Stimulated activated CD4-positive, alpha-beta T cell treated with anti-CD3 and anti-CD28 coated beads, Interleukin-1b, Interleukin-23, amount 100 ng/mL, for 1 hour (primary cell): ENCODE measurements at places on chromosomes 5 and 9.

DNA sequence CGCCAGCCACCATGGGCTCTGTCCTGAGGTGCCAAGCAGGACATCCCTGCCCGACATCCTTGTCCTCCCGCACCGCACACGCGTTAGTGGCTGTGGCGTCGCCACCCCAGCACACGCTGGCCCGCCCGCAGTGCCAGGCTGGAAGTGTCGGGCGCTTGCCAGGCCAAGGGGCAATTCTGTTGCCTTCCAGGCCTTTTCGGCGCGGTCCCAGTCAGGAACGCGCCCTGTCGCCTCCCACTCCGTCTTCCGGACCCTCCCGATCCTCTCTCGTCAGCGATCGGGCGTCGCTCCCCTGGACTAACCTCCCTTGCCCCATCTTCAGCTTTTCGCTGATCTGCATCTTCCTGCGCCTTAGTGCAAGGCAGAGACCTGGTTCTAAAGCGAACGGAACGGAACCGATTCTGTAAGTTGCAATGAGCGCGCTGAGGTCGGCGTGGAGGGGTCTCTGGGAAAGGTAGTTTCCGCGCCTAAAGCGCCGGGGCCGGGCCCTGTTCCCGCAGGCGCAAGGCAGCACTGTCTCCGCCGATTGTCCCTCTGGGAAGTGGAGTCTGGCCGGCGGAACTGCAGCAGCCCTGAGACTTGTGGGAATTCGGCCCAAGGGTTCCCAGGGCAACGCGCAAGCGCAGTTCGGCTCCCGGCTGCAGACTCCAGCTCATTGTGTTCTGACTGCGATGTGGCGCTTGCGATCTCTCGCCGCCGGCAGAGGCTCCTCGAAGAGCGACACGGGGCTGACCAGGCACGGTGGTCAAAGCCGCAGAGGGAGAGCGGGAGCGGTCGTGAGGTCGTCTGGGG is at the start of gene ZNF454:
ZNF454 (plus strand) TSS at position 630 of the 792 bp plus-strand sequence. CDS start 1,594 bp downstream, outside the sequence.
- no peak for DNase-seq

DNA sequence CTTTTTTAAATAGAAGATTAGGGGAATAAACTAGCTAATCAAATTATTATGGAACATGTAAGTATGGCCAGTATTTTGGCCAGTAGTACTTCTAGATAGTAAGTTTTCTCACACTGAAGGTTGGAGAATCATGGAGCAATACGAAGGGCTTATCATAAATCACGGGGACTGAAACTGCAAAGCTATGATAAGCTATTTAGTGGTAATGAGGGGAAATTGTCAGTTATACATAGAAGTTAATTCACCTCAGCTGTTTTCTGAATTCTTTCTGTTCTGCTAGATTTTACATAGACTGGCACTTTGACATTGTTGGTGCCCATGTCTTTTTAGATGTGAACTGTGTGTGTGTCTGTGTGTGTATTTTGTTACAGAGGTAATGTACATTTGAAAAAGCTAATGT is 34.5 kb upstream of the FAM151B start:
- no peak for DNase-seq

GRCh38 chr5:132275367-132276220 is 18.1 kb downstream of the PDLIM4 start:
- no peak for DNase-seq

DNA sequence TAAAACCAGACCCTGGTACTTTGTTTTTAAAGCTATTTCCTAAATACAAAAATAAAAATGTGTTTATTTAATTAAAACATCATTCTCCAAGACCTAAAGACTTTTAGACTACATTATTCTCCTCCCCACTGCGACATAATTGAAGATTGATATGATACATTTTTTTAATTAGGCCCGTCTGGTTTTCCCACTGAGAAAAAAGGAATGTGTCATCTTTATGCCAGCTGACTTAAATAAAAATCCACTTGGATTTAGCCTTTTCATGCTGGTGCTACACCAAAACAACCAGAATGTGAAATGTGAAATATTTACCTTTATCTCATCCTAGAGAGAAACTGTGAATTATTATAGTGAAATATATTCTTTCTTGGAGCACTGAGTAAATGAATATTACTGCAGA is 155.5 kb upstream of the PPP1R2B start:
- no peak for DNase-seq

DNA sequence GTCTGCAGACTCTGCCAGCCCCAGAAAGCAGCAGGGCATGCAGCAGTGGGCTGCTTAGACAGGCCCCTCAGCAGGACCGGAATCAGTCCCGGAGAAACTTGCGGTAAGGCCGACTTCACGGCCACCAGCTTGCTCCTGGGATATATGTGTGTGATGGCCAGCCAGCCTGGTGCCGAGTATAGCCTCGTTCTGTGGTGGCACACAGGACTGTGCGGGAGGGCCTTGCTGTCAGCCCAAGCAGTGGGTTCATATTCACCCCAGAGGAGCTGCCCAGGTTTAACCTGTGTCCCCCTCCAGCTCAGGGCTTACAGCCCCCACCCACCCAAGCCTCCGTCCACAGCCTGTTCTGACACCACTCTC is 112.9 kb downstream of the DAB2IP start:
- DNase-seq, result no peak

DNA sequence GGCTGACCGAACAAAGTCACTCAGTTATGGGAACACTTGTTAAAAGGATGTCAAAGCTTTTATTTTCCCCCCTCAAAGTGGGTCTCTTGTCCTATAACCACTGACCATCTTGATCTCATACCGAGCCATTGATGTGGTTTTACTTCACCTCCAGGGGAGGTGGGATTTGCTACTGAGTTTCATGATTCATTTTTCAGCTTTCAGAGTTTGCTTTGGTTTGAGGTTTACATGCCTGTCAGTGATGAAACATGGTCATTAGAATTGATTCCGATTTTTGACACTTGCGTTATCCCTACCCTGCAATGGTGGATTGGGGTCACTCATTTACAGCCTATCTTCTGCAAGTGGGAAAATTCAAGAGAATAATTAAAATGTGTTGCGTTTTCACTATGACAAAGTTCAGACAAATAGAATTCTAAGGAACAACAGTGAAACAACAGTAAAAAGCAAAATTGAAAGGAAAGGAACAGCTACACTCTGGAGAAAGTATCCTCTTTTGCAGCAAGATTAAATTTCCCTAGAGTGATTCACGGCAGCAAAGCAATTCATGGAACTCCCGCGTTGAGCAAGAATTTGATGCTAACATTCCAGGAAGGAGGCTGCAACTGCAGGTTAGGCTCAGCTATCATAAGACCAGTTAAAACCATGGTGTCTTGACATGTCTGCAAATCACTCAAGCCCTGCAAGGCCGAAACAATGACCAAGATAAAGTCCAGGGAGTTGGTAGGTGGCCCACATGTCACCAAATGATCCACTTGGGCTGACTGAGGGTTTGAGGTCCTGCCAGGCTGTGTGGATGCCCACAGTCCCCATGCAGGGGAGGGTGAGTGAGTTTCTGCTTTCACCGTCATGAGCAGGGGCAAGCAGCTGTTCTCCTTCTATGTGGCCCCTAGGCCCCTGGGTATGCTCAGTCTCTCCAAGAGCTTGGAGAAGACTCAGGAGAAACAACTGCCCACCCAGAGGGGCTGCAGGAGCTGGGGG is 9.4 kb downstream of the GADD45G start:
- DNase-seq, result no peak

DNA sequence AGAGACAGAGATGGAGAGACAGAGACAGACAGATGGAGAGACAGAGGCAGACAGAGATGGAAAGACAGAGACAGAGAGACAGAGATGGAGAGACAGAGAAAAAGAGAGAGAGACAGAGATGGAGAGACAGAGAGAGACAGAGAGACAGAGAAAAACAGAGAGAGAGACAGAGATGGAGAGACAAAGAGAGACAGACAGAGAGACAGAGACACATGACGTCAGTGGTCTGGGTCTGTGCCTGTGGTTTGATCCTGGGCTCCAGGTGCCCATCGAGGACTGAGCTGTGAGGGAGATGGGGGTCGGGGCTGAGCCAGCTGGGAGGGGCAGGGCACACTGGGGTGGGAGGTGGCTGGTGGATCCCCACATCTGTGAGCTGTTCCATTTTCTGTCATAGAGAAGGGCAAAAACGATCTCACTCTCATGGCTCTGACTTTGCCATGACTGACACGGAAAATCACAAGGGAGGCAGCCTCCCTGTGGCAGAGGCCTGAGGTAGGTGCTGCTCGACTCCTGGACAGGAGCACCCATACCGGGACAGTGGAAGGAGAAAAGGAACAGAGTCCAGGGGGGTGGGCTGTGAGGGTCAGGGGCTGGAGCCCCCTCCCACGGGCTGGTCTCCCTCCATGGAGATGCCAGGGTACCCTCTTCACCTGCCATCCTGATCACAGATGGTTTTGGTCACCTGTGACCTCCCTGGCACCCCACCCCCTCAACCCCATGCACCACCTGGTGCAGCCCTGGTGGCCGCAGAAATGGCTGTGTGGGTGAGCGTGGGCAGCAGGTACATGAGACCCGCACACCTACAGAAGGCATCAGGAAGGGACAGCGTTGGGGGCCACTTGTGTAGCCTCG is 28.8 kb downstream of the GLT6D1 start:
- DNase-seq, result no peak

DNA sequence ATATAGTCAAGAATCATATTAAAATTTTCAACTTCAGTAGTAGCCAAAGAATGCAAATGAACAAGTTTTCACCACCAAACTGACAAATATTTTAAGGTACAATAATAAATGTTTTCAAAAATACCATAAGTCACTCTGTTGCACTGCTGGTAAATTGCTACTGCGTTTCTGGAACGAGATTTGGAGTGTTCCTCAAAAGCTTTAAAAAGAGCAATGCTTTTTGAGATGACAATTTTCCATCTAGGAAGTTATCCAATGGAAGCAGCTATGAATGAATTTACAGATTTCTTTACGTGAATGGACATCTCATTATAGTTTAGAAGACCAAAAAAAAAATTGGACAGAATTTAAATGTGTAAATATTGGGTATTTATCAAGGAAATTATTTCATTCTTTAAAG is 173.2 kb upstream of the OR13F1 start:
- no peak for DNase-seq

DNA sequence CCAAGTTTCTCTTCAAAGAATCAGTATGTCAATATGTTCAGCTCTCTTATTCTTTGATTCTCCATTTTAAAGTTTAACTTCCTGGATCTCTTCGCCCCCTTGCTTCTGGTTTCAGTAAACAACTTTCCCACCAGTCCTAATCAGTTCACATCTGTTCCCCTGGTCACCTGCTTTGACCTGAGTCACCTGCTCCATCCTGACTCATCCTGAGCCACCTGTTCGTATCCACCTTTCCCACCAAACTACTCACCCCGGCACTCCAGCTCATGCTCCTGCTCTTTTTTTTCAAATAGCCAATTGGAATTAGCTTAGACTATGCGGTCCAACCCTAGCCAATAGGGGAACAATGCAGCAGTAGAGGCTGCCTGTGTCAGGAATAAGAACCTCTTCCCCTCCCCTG is 23.6 kb upstream of the CSF1R start:
- DNase-seq, result no peak

- no peak for DNase-seq
Measured at GRCh38 chr9:73237140-73237539, 85.5 kb downstream of the ANXA1 start.

DNA sequence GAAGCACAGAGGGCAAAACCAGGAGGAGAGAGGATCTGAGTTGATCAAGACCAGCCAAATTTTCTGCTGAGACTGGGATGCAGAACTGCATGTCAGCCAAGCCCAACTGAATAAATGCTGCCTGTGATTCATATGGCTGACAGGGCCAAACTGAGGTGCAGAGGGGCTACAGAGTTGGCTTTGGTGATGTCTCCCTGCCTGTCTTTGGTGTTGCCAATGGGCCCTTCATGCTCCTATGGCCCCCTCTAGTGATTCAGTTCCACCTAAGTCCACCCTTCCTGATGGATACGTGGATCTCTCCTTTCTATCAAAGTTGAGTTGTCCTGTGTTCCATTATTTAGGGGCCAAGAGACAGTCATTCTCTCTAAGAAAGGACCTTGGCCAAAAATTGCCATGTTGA is 163.6 kb upstream of the TLE4 start:
- no peak for DNase-seq

DNA sequence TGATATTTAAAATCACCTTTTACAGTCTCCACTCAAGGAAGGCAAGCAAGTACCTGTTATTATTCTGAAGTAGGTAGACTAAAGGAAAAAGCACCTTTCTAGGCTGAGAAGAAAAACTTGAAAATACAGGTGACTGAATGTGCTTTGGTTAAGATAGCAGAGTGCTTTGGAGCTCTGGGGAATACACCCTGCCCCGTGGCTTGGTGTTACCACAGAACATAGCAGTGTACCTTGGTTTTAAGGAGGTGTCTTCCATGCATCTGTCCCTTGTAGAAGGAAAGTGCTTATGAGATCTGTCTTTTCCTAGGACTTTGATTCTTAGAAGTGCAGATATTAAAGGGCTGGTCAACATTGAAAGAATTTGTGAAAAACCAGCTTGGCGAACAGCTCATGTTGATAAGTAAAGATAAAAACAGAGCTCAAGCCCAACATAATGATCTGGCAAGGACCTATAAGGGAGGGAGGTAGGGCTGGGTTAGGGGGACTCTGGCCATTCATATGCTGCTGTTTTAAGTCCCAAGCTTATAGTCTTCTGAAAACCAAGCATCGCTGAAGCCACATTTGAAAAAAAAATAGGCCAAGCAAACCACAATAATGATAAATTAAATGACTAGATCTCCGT is 66.8 kb downstream of the ZNF608 start:
- DNase-seq, result no peak

DNA sequence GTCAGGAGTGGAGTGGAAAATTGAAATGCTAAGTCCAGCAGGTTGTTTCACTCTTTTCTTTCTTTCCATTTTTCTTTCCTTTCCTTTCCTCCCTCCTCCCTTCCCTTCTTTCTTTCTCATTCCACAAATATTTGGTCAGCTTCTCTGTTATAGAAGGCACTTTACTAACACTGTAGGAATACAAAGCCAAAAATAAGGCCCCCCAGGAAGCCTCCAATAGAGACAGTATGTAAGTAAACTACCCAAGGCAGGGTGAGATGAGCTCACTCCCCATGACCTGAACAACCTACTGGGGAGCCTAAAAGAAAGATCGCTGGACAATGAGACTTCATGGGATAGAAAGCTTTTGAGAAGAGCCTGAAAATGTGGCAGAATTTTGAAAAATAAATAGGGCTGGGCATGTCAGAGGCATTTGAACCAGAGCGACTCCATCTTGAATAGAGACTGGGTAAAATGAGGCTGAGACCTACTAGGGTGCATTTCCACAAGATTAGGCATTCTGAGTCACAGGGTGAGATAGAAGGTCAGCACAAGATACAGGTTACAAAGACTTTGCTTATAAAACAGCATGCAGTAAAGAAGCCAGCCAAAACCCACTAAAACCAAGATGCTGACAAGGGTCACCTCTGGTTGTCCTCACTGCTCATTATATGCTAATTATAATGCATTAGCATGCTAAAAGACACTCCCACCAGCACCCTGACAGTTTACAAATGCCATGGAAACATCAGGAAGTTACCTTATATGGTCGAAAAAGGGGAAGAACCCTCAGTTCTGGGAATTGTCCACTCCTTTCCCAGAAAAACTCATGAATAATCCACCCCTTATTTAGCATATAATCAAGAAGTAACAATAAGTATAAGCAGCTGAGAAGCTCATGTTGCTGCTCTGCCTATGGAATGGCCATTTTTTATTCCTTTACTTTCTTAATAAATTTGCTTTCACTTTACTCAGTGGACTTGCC is 158.9 kb upstream of the EGFLAM start:
- no peak for DNase-seq
